HT1080 (cell line): ENCODE measurements at places on chromosomes 11 and 22.

GRCh38 chr11:60119710-60120109 lies 31.2 kb downstream of the MS4A2 start:
- no peak for DNase-seq

DNA sequence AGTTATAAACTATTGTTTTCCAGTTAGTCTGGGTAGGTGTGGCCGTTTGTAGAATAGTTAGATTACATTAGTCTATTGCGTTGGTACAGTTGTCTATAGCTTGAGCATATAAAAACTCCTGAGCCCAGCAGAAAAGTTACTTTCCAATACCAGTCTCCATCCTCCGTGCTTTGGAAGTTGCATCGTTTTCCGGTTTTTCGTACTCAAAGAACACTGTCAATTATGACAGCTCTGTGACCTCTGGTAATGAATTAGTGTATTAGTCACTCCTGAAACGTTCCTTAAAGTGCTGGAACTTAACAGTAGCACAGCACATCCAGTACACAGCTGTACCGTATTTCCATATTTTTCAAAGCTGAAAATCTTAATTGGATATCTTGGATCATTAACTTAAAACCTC lies 808 bp upstream of the MSANTD2 start:
- DNase-seq = peak; percentile 56

DNA sequence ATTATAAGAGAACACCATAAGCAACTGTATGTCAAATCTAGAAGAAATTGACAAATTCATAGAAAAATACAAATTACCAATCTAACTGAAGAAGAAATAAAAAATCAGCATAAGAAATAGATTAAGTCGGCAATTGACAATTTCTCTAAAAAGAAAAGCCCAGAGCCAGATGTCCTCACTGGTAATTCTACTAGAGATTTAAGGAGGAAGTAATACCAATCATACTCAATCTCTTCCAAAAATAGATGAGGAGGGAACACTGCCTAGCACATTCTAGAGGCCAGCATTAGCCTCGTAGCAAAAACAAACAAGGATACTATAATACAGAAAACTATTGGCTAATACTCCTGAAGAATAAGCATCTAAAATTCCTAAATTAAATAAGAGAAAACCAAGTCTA lies 40.4 kb upstream of the IGLL5 start:
- no peak for DNase-seq

DNA sequence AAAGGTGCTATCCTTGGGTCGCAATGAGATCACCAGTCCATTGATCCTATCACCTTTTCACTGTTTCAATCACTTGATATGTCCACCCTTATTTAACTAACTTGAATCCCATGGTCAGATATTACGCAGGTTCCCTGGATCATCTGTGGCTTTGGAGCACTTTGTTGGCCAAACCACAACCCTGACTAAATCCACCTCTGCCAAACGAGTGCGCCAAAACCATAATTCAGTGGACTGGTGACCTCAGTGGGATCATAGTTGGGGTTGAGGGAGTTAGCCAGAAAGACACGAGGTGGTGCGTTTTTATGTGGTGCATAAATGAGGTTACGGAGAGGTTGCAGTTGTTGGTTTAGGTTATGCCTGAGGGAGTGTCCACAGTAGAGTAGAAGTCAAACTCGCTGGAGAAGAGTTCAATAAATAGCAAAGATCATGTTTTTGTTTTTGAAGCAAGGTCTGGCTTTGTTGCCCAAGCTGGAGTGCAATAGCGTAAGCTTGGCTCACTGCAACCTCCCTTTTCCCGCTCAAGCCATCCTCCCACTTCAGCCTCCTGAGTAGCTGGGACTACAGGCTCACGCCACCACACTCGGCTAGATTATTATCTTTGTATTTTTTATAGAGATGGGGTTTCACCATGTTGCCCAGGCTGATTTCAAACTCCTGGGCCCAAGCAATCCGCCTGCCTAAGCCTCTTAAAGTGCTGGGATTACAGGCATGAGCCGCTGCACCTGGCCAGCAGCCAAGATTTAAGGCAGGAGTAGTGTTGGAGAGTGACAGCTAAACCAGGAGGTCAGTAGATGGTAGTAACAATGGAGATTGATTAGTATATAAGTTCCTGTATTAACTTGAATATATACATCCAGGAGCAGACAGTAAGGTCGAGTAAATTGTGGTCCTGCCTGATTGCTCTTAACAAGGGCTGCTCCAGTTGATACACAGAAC lies 4.5 kb downstream of the FOXR1 start:
- DNase-seq = no peak

DNA sequence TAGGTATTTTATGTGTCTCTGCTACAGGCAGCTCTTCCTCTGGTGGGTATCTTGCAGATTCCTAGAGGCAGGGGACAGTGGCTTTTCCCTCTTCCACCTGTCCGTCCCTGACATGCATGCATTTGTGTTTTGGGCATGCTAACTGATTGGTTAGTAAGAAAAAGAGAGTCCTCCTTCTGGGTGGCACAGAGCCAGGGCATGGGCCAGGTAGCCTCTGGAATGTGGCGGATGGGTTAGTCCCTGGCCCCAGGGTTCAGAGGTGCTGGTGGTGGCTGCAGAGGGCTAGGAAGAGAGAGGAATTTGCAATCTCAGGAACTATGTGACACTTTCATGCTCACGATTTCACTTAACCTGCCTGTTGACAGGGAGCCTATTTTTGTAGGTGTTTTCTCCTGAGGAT lies 5.8 kb upstream of the MS4A15 start:
- DNase-seq = no peak

DNA sequence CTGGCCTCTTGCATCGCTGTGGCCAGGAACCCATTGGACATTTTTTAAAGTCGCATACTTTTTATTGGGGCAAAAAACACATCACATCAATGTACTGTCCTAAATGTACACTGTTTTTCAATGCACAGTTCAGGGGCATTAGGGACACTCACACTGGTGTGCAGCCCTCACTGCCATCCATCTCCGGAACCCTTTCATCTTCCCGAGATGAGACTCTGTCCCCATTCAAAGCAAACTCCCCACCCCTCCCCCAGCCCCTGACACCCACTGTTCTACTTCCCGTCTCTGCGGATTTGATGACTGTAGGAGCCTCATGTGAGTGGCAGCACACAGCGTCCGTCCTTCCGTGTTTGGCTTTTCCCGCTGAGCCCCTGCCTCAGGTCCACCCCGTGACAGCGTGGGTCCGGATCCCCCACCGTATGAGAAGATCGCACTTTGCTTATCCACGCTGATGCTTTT lies 41.8 kb upstream of the TH start:
- DNase-seq = no peak

DNA sequence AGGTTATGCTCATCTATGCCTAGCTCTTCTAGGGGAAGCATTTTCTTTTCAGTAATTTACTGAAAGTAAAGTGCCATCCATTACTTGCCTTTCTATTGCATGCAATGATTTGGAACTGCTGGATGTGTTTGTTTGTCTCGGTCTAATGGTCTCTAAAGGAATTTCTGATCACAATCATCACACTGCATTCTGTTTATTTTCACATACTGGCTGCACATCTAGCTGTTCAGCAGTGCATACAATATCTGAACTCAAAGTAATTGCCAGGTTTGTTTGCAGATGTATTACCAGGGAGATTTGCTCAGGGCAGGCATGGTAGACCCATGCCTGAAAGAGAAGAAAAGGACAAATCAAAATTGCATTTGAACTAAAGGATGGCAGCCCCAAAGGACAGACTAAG lies 36.4 kb upstream of the CWF19L2 start:
- DNase-seq = no peak

GRCh38 chr11:119713359-119714040 lies 15.5 kb downstream of the NECTIN1 start:
- DNase-seq = no peak

GRCh38 chr11:102800767-102801166 lies 2.8 kb upstream of the MMP1 start:
- DNase-seq = no peak

DNA sequence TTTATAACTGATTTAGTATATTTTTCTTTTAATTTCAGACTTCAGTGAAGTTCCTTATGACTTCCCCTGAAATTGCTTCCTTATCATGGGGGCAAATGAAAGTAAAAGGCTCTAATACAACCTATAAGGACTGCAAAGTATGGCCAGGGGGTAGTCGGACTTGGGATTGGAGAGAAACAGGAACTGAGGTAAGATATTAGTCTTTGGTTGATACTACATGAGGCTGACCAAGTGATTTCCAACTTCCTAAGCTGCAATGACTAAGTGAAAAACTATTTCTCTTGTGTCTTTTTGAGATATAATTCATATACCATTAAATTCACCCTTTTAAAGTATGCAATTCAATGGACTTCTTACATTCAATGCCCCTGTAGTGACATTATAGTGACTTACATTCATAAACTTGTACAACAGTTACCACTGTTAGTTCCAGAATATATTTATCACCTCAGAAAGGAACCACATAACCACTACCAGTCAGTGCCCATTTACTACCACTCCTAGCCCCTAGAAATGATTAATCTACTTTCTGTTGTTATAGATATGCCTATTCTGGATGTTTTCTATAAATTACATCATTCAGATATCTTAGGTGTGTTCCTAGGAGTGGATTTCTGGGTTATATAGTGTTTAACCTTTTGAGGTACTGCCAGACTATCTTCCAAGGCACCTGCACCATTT lies 21.6 kb downstream of the AAMDC start:
- peak; percentile 64 for DNase-seq

DNA sequence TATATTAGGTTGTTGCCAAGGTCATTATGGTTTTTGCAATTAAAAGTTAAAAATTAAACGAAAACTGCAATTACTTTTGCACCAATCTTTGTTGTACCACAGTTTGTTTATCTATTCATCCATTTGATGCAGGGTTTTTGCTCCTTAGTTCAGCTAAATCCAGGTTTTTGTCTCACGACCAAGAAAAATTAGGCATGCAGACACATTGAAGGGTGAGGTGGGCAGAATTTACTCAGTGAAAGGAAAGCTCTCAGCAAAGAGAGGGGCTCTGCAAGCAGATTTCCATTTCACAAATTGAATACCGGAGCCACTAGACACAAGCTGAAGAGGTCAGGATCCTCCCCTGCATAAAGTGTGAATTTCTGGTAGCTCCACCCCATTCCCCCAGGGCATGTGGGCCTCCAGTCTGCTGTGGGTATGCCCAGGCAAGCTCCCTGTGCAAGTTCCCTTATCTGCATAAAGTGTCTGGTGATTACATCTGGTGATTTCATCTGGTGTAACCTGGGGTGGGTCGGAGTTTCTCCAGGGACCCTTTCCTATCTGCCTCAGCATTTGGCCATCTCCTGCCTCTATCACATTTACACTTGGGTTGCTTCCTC lies 33.3 kb downstream of the APOL6 start:
- DNase-seq = no peak

DNA sequence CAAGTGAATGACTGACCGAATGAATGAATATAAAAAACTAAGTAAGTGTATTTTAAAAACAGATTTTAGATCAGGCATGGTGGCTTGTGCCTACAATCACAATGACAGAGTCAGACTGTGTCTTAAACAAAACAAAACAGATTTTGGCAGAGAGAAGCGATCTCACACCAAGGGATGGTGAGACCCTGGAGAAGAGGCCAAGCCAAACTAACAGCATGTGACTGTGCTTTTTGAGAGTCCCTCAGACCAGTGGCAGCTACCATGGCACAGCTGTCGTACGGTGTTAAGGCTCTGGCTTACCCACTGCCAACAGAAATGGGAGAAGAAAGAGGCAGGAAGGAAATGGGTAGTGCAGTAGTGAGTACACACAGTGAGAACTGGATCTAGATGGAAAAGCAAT lies 60.6 kb downstream of the SGSM3 start:
- DNase-seq = no peak

GRCh38 chr11:119029340-119030028 lies 1.2 kb downstream of the SLC37A4 start:
- DNase-seq = no peak

DNA sequence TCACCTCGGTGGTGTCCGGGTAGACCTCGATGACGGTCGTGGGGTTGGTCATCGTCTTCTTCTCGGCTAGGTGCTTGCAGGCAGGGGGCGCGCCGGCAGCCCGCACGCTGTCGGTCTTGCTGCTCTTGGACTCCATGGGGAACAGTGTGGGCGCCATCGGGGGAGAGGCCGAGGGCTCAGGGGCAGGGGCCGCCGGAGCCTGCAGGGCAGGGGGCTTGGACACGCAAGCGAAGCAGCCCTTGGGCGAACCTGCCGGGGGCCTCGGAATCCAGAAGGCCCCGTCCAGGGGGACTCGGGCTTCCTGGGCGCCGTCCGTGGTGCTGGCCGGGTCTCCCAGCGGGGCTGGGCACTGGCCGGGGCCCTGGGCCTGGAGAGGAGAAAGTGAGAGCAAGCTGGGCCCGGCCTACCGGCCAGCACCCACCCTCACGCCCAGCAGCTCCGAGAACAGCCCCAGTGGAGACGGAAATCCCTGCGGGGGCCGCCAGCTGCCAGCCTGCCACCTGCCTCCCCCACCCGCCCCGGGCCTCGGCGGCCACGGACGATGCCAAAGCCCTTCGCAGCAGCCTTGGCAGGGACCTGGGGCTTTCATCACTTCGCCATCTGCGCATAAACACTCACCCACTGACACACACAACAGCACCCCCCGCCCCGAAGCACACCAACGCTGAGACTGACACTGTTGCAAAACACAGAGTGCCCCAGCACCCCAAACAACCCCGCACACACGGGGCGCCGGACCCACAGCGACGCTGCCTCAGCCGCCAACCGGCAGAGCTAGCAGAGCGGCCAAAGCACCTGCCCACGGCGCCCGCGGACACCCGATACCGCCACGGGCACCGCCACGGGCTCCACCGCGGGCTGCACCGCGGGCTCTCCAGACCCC lies 2.4 kb downstream of the IFITM10 start:
- no peak for DNase-seq

DNA sequence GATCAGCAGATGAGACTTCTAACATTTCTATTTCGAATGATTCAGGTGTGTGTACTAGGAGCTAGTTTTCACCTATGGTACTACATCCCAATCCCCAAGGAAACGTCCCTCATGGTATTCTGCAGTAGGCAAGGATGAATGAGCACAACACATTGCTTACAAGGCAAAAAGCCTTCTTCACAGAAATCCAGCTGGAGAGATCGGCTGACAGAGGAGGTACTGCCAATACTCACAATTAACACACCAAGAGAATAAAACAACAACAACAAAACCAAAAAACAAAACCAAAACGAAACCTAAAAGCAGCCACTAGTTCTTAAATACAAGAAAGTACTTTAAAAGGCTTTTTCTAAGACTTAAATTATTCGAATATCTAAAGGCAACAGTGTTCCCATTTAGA lies 101.4 kb downstream of the PICALM start:
- DNase-seq = no peak

DNA sequence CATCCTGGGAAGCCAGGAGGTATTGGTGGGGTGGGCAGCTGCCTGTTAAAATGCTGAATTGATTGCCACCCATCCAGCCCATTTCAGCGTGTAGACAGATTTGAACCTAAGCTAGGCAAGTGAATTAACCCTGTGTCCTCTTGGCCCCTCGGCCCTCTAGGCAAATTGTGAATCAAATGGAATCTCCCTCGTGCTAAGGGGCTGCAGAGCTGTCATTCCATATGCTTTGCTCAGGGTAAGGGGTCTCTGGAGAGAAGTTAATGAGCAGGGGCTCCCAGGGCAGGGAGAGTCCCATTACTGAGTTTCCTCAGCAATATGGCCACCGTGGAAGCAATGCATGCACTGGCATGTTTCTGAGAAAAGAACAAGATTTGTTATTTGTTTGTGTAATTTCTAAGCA lies 117.7 kb upstream of the RCN1 start:
- DNase-seq = no peak

- DNase-seq = no peak
Measured at GRCh38 chr22:38081941-38082828, 1.8 kb downstream of the SLC16A8 start.
